ENCODE measurements at places on chromosomes 5 and 9.
A peak's percentile ranks its signal among the peaks of the same experiment; 100 is the strongest.

- no peak for DNase-seq
Observed at GRCh38 chr9:109349421-109349846, 28.6 kb upstream of the EPB41L4B start.

DNA sequence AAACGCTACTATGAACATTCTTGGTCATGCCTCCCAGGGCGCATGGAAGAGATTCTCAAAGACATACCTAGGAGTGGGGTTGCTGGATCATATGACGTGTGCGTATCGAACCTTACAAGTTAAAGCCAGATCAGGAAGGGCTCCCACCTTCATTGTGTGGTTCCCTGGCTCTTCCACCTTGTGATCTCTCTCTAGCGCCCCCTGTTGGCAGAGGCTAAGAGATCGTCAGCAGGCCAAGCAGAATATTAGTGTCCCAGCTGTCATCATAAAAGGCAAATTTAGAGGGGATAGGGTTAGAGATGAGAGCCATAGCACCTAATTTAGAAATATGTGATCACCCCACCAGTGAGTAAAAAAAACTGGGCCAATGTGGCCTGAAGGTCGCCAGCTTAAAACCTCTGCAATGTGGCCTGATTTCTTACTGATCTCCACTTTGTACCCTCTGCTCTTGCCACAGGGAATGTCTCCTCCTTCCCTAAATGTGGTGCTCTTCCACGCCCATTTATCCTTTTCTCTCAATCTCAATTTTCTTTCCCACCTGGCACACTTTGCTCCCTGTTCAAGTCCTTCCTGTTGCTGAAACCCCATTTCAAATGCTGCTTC is 91.7 kb upstream of the SHB start:
- DNase-seq: peak; percentile 26

DNA sequence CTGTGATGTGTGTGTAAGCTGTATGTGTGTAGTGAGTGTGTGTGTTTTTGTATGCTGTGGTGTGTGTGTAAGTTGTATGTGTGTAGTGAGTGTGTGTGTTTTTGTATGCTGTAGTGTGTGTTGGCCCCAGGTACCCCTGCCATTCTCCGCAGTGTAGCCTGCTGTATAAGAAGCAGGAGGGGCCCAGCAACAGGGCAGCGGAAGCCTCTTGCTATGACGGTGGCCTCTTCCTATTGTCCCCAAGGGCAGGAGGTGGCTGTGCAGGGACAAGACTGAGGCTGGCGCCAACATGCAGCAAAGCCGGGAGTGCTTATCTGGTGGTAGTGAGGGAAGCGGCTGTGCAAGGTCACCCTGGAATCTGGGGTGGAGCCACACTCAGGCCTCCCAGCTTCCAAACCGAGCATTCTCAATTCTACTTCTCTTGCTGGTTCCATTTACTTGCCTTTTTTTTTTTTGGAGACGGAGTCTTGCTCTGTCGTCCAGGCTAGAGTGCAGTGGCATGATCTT is 5.1 kb downstream of the SPAAR start:
- peak; percentile 22 for DNase-seq

DNA sequence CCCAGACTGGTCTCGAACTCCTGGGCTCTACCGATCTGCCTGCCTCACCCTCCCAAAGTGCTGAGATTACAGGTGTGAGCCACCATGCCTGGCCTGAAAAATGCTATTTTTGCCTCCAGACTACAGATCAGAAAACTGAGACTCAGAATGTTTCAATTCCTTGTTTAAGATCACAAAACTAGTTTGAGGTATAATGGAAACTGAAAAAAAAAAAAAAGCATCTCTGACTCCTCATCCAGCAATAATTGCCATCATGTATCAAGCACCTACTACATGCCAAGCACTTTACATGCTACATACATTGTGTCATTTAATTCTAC is 35.6 kb downstream of the PLAC8L1 start:
- no peak for DNase-seq

GRCh38 chr5:2550509-2550908 is 201.0 kb downstream of the IRX2 start:
- DNase-seq: no peak

- DNase-seq: no peak
Observed at GRCh38 chr5:82656341-82656761, 378.2 kb upstream of the RPS23 start.

DNA sequence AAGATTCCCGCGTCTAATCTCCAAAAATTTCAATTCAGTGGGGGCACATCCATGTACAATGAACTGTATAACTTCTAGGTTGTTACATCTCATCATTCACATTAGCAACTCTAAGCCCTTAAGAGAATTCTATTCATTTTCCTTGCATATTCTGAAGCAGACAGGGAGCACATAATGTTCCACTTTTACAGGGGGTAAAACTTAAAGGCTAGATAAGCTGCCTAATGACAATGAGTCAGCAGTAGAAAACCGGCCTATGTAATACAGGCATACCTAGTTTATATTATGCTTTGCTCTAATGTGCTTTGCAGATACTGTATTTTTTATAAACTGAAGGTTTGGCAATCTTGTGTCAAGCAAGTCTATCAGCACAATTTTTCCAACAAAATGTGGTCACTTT is 40.4 kb downstream of the PTAR1 start:
- no peak for DNase-seq

GRCh38 chr9:9216934-9217333 is 1395.9 kb downstream of the PTPRD start:
- no peak for DNase-seq

GRCh38 chr9:110580850-110581249 is 1.3 kb upstream of the SVEP1 start:
- no peak for DNase-seq

GRCh38 chr9:71001780-71002386 is 119.5 kb downstream of the TRPM3 start:
- no peak for DNase-seq

DNA sequence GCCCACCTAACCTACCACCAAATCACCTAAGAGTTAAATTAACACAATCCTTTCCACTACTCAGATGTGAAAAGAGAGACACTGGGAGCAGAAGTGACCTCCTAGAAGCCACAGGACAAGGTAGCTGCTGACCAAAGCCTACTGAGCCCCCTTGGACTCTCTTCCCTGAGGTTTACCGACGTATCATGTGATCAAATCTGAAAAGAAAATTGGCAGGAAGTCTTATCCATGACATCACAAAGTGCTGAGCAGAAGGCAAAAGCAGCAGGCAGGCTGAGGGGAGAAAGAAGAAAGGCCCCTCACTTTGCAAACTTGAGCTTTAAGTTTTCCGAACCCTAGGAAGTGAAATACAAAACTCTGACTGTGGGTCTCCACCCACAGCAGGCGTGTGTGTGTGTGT is 11.1 kb downstream of the PRELID2 start:
- no peak for DNase-seq

DNA sequence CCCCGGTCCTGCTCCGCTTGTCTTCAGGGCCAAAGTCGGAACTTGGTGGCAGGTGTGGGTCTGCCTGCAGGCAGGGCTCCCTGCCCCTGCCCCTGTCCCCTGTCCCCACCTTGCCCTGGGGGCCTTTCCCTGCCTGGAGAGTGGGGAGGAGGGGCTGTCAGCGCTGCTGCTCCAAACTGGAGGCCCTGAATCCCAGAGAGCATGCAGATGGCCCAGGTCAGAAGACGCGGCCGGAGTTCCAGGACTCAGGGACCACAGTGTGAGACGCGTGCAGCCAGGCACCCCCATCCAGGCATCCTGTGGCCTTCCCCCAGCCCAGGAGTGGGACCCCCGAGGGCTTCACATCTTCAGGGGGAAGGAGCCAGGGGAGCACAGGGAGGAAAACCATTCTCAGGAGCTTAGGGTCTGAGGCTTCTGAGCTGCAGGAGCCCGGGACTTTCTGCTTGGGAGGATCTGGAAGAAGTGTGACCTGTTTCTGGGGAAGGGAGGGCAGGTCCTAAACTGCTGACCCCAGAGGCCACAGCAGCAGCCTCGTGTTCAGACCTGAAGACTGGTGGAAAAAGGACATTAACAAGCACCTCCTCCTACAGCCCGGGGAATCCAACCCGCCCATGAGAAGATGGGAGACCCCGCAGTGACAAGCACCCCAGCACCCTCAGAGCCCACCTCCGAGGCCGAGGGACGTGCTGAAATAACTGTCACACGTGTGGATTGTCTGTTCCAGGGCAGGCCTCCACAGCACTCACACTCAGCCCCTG is 38.0 kb downstream of the RASGEF1C start:
- no peak for DNase-seq

GRCh38 chr9:7211657-7212056 is 453.9 kb downstream of the KDM4C start:
- no peak for DNase-seq

DNA sequence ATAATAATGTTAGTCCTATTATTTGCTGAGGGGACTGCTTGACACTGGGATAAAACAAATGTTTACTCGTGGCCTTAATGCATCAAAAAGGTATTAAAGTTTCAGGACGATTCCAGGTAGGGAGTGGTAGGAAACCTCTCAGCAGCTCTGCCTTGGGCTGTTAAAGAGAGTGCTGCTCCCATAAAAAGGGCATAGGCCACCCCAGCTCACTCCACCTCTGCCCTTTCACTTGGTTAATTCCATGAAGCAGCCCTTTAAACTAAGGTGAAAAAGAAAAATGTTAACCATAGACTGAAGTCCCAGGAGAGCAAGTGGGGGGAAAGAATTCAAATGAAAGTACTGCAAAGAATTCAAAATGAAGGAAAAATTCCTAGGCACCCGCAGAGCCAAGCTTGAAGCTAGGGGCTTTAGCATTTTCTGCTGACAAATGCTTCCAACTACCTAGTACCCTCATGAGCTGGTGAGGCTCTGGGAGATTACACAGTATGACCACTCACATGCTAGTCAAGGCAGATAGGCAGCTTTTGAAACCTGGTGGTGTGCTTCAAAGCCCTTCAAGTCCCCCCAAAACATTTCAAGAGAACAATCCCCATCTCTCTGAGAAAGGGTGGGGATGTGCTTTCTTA is 8.5 kb downstream of the KLF9 start:
- DNase-seq: no peak

DNA sequence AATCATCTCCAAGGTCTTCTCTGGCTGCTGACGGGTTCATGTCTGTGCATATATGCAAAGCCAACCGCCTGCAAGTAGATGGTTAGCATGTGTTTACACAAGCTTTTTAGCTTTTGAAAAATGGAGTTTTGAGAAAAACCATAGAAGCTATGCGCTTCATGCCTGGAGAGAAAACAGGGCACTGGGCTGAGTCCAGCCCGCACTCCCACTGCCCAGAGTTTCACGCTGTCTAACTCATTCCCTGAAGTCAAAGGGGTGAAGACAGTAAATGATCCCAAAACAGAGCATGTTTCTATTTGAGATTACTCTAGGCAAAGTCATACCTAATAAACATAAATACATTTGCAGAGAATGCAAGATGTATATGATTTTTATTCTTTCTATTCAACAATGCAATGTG is 278.8 kb downstream of the IRX2 start:
- DNase-seq: no peak

DNA sequence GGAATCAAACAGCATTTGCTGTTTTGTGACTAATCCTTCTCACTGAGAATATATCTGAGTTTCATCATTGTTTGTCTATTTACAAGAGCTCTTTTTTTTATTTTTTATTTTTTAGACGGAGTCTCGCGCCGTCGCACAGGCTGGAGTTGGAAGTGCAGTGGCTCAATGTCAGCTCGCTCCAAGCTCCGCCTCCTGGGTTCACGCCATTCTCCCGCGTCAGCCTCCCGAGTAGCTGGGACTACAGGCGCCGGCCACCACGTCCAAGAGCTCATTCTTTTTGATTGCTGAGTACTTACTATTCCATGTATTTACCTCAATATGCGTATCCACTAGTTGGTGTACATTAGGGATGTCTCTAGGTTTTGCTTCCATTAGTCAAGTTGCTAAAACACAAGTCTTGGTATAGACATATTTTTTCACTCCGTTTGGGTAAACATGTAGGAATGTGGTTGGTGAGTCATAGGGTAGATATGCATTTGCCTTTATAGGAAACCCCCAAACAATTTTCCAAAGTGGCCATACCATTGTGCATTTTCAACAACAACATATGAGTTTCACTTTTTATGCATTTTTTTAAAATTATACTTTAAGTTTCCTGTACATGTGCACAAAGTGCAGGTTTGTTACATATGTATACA is 1005.0 kb upstream of the CDH10 start:
- DNase-seq: no peak

GRCh38 chr9:86549401-86549811 is 195.2 kb upstream of the TUT7 start:
- no peak for DNase-seq

DNA sequence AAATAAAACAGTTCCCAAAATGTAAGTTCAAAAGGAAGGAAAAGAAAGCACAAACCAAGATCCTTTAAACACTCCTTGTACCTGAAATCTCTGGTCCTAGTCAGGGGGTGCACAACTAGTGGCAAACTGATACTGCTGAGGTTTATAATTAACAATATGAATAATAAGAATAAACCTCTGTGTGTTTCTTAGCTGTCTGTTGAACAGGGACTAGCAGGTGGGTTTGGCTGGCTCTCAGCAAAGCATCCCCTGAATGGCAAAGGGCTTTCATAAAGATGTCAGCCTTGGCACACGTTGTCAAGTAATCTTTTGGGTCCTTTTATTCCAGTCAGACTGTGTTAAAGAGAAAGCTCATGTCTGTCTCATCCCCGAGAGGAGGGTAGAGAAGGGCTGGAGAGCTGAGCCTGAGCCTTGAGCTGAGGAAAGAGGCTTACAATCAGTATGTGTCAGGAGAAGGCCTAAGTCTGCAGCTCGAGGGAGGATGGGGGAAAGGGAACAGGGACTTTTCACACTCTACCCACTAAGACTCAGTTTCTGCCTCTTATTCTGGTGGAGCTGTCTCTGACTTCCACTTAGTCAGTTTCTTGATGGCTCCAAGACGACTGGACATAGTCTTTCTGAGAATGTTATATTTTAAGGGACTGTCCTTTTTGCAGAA is 123.0 kb downstream of the GALNT10 start:
- no peak for DNase-seq

DNA sequence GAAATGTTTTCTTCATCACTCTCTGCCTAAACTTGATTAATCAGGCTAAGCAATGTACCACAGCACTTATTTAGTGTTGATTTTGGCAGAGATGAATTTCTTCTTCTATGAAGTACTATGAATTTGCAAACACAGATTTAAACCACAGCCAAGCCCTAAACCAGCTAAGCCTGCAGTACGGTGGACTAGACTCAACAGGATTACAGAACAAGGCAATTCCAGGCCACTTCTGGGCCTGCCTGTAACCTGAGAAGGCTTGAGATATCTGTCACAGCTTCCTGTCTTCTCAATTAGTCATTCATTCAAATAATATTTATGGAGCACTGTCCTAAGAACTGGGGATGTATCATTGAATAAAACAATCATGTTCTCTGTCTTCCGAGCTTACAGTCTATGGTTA is 32.4 kb upstream of the CAST start:
- no peak for DNase-seq

GRCh38 chr9:71683598-71684235 is 84.6 kb downstream of the CEMIP2 start:
- peak; percentile 16 for DNase-seq

DNA sequence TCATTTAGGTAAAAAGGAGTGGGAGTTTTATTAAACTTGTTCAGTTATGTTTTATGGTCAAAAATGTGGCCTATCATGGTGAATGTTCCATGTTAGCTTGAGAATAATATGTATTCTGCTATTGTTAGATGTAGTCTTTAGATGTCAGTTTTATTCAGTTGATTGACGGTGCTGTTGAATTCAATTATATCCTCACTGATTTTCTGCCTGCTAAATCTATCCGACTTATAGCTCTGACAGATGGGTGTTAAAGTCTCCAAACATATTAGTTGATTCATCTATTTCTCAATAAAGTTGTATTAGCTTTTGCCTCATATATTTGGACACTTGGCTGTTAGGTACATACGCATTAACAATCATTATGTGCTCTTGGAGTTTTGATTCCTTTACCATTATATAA is 49.0 kb upstream of the ALDH1A1 start:
- no peak for DNase-seq

- DNase-seq: no peak
Observed at GRCh38 chr9:115264313-115264712, 146.4 kb upstream of the TNC start.

GRCh38 chr5:79005151-79005550 is 20.0 kb upstream of the ARSB start:
- DNase-seq: no peak

Measured in CD4-positive, alpha-beta T cell treated with Interferon gamma for 1 hour (primary cell).